ENCODE measurements at places on chromosomes 11 and 22.

DNA sequence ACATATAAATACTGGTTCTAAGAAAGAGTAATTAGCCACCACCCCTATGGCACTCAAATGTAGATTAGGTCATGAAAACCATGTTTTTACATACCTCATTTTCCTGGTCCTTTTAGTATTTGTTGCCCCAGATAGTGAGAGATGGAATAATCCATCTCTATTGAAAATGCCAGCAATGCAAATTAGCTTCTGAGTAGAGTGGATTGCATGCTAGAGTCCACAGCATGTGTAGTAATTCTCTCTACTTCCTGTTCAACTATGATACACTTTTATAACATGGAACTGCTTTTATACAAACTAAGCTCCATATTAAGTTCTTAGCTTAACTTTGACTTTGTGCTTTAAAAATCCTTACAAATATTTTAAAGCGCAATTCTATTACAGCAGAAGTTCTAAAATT lies 73.2 kb downstream of the TRPC6 start:
- no peak for DNase-seq

- DNase-seq, result no peak
Observed at GRCh38 chr22:50722048-50722701, 15.8 kb upstream of the ACR start.

DNA sequence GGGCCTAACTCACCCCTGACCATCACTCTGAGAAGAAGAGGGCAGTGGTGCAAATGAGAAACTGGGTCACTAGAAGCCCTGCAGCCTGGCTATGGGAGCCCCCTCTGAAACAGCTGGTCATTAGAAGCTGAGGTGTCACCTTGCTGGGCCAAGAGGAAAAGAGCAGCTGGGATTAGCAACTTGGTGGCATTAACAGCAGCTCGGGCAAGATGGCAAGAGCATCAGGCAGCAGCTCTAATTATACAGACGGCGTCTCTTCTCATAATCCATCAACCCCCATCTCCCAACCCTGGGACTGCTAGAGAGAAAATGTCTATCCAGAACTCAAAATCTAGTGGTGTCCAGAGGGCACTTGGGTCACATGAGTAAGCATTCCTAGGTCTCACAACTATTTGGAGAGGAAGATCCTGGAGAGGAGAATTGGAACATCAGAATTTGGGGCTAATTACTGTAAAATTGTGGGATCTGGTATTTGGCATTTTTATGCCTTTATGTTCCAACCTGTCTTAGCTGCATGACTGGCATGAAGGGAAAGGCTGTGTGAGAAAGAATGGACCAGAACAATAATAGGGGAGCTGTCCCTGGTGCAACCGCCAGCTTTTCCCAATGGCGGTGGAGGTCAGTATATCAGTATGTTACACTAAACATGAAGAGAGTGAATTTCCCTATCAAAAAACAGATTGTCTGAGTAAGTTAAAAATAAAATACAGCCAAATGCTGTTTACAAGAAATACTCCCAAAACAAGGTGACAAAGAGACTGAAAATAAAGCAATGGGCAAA lies 7.6 kb upstream of the LMO1 start:
- no peak for DNase-seq

DNA sequence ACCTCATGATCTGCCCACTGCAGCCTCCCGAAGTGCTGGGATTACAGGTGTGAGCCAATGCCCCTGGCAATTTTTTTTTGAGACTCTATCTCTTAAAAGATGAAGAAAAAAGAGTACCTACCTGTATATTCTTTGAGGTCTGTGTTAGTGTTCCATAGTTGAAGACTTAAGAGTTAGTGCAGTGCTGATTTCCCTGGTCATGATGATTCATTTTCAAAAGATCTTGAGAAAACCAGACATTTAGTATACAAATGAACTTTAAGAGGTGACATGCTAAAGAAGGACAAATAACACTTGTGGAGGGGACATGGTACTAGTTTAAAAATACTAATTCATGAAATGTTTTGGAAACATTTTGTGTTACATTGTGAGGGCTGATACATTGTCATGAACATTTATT lies 17.7 kb downstream of the CBL start:
- DNase-seq, result no peak

- DNase-seq, result no peak
Observed at GRCh38 chr11:94457118-94458029, 36.3 kb downstream of the MRE11 start.

- no peak for DNase-seq
Observed at GRCh38 chr22:42863349-42863961, 6.4 kb upstream of the ARFGAP3 start.

GRCh38 chr11:110711776-110712658 lies at the start of gene ARHGAP20:
Gene ARHGAP20 (minus strand): TSS chr11:110712437. CDS start chr11:110712231, 206 bp downstream.
- DNase-seq, result no peak

- no peak for DNase-seq
Observed at GRCh38 chr11:95577716-95578460, 211.7 kb downstream of the FAM76B start.

- DNase-seq, result no peak
Observed at GRCh38 chr11:10374386-10374785, 69.5 kb downstream of the ADM start.
